ENCODE measurements at places on chromosomes 6 and 20.

DNA sequence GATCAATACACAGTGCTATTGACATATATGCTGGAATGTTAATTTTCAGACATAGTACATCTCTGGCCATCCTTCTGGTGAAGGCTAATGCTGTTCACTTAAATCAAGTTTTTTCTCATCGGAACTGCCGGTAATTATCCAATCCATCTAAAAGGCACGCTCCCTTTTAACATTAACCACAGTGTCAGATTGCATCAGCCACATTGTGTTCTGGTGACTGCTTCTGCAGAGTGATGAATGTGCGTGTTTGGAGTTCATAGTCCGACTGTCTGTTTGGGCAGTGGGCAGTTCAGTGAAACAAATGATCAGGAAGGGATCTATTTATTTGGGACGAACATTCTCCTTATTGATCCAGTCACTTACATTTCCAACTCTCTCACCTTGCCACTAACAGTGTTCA is 49.5 kb downstream of the SOBP start:
- DNase-seq = no peak

- DNase-seq = peak; percentile 75
Observed at GRCh38 chr6:47165918-47166317, 123.8 kb upstream of the ADGRF1 start.

DNA sequence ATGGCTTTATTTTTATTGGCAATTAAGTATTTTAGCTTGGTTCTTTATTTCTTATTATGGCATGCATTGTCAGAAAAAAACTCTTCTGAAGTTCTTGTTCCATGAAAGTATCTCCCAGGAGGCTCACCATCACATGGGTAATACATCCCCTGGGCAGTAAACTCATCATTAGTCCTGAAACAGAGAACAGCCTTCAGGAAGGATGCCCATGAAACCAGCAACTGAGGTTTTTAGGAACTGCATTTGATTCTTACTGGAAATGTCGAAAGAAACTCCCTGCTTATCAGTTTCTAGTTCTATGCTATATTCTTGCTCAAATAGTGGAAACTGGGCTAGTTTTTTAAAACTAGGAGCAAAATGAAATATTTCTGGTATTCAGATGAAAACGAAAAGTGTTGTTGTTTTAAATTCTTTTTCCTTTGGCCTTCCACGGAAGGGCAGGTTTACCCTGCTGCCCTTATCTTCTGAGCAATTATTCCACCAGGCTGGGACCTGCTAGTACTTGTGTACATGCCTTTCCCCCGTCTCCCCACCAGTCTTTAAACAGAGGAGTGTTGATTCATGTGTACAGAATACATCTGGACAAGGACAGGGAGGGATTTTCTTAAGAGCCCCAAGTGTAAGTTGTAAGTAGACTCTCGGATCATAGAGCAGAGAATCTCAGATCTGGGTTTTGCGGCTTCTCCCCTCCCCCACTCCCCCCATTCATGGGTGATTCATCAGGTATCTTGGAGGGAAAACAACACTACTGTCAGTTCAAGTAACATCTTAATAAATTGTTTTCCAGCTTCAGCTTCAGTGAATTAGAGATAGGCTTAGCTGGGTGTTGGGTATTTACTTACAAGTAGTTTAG is 81.5 kb downstream of the RTN4IP1 start:
- DNase-seq = peak; percentile 88

DNA sequence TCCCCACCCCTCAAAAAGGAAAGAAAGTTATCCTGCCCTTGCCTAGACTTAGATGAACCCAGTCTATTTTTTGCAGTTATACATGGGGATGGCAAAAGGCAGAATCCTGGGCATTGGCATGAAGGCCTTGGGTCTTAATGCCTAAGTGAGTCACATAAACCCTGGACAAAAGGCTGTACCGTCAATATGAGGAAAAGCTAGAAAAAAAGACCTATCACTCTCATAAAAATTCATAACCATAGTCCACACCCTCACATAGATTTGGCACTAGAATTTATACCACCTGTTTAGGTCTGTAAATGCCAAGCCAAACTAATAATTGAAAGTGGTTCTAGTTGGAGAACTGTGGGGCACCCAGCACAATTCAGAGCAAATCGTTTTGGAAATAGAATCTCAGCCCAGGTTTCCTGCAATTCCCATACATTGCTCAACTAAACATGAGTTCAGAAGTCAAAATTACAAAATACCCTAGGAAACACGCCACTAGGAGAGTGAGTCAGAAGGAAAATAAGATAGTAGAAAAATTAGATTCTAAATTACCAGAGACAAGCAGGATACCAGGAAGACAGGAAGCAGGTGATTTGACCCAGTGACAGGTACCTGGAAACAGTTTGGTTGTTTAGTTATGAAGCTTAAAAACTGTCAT is 70.4 kb upstream of the FUCA2 start:
- peak; percentile 86 for DNase-seq

DNA sequence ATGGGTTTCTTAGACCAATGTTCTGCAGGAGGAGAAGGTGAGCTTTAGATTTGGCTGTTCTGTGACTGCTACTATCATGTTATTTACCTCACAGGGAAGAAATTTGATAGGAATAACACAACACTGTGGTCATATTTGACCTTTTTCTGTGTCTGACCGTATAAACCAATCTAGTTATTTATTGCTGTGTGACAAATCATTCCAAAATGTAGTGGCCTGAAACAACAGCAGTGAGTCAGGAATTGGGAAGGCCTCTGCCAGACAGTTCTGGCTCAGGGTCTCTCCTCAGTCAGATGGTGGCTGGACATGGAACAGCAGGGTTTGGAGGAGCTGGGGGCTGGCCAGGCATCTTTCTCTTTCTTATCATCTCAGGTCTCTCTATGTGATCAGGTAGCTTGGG is 33.0 kb downstream of the RIPOR2 start:
- DNase-seq = peak; percentile 94

GRCh38 chr20:63085151-63085861 is 78.5 kb upstream of the BHLHE23 start:
- DNase-seq = no peak

GRCh38 chr6:135314543-135314942 is 133.4 kb downstream of the MYB start:
- no peak for DNase-seq

GRCh38 chr20:63087872-63088680 is 81.3 kb upstream of the BHLHE23 start:
- no peak for DNase-seq

DNA sequence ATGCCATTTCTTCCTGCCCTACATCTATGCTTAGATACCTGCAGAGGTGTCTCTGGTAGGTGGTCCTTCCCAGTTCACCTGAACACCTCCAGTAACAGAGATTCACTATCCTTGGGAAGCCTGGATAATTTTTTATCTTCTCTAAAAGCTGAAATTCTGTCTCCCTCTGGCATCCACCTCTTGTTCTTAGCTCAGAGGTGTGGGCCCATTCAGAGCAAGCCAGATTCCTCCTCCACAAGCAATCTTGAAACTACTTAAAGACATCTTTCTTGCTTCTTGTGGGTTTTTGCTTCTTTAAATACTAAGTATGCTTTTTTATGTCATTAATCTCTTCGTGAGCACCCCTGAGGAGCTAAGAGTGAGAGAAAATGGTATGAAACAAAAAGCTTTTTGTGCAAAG is 10.4 kb upstream of the SNRPB2 start:
- DNase-seq = no peak

GRCh38 chr6:17894191-17894590 is 93.2 kb downstream of the KIF13A start:
- no peak for DNase-seq

DNA sequence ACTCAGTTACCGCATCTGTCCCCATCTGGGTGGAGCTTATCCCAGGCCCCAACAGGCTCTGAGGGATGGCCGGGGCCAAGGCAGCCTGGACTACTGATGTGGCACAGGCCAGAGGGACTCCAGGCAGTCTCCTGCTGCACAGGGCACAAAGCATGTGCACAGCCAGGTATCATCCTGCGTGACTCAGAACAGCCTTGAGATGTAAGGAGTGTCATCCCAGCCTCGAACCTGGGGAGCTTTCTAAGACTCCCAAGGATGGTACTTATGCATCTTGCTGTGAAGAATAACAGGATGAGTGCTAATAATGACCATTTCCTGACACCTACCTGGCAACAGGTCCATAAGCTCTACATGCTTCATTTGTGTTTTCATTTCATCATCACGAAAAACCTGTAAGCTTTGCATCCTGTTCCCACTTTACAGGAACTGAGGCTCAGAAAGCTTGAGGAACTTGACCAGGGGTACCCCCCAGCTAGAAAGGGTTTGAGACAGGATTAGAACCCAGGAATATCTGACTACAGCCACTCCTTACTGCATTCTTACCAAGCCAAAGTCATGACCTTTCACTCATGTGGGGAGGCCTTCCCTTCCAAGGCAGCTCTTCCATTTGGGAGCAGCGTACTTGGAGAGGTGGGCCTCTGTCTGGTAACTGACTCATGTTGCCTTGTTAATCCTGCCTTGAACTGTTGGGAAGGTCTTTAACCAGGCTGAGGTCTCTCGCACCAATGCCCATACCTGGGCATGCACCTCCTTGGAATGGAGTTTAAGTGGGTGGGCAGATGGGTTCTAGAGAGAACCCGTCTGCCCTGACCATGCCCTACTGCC is 1.9 kb downstream of the TRIB3 start:
- no peak for DNase-seq

GRCh38 chr6:167094820-167095637 is 27.9 kb upstream of the CCR6 start:
- no peak for DNase-seq

DNA sequence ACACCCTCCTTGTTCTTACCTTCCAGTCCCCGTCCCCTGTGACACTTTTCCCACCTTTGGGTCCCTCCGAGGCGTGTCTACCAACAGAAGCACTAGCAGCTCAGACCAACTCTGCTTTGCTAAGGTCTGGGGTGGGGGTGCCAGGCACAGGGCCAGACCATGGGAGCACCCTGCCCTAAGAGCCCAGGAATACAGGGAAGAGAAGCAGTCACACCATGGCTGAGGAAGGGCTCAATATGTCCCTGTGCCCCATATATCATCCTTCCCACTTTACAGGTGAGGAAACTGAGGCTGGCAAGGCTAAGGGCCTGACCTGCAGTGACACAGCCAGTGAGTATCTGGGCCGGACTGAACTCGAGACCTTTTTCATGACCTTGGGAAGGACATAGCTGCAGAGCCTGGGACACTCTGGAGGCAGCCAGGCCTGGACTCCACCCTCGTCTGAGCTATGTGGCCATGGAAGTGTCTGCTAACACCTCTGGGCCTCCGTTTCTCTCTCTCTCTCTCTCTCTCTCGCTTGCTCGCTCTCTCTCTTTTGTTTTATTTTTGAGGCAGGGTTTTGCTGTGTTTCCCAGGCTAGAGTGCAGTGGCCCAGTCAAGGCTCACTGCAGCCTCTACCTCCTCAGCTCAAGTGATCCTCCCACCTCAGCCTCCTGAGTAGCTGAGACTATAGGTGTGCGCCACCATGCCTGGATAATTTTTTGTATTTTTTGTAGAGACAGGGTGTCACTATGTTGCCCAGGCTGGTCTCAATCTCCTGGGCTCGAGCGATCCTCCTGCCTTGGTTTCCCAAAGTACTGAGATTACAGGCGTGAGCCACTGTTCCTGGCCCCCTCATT is 156.7 kb downstream of the GRM4 start:
- DNase-seq = no peak

- no peak for DNase-seq
Observed at GRCh38 chr20:57166568-57167291, 99.7 kb downstream of the BMP7 start.

DNA sequence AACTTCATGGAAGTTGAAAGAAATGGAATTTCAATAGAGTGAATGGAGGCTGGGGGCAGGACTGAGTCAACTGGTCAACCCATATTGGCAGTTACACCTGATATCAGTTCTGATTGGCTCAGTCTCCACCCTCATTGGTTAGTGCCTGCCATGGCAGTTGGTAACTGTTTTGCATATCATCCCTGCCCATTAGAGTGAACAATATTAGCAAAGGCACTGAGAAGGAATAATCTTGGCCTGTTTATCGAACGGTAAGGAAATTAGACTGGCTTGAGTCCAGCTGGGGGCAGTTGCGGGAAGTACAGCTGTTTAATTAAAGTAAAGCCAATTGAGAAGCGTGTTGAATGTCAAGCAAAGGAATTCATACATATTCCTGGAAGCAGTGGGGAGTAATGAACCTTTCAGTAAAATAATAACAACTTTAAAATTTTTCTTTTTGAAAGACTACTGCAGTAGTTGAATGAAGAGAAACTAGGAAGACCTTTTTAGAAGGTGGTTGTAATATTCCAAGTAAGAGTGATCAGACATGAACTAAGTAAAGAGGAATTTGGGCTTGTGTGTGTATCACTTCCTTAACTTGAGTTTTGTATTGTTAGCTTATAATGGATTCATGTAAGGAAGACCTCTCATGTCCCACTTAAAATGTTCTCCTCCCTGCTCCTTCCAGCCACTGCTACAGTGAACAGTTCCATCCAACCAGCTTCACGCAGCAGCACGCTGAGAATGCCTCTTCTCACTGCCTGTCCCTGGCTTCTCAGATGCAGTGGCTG is 17.2 kb upstream of the FAM50B start:
- DNase-seq = no peak

DNA sequence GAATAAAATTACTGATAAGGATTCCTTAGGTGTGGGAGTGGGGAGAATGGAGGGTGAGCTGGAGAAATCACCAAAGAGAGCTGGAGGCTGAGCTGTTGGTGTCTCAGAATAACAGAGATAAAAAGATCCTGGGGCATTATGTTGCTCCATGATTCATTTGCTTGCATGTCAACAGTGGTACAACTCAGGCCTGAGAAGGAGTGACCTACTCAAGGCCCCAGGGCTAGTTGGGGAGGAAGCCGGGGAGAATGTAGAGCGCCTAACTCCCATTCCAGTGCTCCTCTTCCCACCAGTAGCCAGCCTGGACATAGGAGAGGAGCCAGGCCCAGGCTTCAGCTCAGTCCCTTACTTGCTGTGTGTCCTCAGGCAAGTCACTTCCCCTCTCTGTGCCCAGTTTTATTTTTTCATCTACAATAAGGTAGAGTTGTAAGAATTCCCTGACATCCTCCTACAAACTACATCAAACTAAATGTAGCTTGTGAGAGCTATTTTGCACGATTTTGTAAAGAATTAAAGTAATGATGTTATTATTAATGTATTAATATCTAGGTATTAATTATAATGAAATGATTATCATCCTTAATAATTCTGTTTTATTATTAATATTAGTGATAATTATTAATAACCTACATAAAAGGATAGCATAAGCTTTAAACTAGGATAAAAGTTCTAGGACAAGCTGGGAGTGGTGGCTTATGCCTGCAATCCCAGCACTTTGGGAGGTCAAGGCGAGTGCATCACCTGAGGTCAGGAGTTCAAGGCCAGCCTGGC is 250.9 kb upstream of the SULF2 start:
- DNase-seq = no peak

DNA sequence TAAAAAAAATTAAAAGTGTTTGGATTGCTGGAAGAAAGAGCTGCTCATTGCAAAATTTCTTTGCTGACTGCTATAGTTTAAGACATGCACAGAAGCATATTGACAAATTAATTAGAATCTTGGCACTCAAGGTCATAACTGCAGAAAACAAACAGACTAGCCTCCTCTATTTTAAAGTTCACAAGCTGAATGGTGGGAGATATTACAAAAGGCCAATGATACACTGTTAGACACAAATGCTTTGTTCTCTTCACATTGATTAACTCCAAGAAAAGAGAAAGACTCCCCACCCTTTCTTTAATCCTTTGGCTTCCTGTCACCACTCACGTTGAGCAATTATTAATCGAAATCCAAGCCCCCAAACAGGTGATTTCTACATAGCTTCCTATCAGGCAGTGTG is 69.1 kb downstream of the PTCHD4 start:
- no peak for DNase-seq

All from fibroblast of mammary gland (primary cell).